Effector CD4-positive, alpha-beta T cell (primary cell): ENCODE measurements at places on chromosomes 6 and 20.

DNA sequence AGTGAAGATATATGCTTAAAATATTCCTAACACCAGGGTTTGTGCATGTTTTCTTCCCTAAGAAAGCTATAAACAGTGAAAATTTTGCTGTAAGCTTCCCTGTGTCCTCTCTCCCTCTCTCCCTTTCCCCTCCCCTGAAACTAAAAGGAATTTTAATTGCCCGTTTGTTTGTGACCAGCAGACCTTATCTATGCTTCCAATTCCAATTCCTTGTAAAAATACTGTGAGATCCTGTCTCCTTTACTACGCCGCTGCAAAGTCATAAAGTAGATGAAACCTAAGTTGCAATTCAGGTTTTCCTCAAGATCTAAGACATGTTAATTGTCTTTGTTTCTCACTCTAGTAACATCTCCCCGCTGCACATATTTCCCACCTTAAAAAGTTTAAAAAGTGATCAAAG is 82.3 kb downstream of the DNAH8 start:
- DNase-seq = no peak

DNA sequence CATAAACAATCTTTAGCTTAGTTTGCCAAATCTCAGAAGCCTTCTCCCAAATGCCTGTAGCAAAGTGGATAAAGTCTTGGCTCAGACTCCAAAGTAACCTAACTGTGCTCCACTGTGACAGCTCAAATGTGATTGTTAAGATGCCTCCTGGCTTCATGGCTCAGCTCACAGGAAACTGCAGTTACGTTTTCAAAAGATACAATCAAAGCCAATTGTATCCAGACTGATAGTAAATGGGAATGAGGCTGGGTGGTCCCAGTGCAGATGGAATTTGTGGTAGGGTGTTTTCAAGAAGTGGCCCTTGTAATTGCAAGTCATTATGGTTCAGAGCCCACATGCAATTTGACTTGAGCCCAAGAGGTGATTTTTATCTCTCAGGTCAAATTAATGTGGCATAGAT is 151.2 kb upstream of the TAB2 start:
- no peak for DNase-seq

- DNase-seq = no peak
Measured at GRCh38 chr6:153231048-153231646, 100.1 kb upstream of the RGS17 start.

- no peak for DNase-seq
Measured at GRCh38 chr20:24165301-24166122, 176.9 kb upstream of the GGTLC1 start.

- DNase-seq = no peak
Measured at GRCh38 chr6:78935553-78935952, 68.2 kb downstream of the IRAK1BP1 start.

DNA sequence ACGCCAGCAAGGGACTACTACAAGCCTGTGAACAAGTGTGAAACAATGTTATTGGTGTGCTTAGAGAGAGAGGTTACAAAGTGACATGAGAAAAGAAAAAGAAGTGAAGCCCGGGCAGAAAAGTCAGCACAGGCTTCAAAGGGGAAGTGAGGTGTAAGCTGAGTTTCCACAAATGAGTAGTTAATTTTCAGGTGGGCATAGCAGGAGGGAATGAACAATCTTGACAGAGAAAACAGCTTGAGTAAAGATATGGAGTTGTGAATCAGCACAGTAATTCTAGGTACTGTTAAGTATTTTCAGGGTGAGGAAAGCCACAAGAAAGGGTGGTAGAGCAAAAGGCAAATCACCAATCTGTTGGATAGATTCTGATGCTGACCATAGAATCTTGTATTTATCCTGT is 4.3 kb downstream of the KCNQ5 start:
- no peak for DNase-seq

- DNase-seq = no peak
Measured at GRCh38 chr6:66662196-66662595, 955.2 kb upstream of the EYS start.
